ENCODE measurements at places on chromosomes 5 and 9.

DNA sequence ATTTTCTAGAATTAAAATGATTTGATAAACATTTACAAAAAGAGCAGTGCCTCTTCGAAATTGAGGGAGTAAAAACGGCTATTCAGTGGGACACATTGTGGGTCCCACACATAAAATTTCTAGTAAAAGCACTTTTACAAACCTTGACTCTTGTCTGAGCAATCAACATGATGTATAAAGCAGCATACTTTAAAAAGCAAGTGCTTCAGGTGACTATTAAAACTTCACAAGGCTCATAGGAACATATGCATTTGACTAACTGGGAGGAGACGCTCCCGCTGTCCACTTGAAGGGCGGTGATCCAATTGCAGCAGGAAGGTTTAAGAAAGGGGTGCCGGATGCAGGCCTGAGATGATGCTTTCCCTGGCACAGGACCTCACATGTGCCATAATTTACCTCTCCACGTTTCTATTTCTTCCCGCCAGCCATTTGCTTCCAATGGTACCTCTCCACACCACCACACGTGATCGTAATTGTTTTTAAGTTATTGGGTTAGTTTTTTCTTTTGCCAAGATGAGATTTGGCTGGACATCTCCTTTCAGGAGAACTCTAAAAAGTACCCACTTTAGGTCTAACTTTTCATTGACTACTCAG lies 1.8 kb downstream of the MCTP1 start:
- no peak for DNase-seq

- DNase-seq: no peak
Measured at GRCh38 chr5:161851691-161852299, 3.9 kb downstream of the GABRA1 start.

DNA sequence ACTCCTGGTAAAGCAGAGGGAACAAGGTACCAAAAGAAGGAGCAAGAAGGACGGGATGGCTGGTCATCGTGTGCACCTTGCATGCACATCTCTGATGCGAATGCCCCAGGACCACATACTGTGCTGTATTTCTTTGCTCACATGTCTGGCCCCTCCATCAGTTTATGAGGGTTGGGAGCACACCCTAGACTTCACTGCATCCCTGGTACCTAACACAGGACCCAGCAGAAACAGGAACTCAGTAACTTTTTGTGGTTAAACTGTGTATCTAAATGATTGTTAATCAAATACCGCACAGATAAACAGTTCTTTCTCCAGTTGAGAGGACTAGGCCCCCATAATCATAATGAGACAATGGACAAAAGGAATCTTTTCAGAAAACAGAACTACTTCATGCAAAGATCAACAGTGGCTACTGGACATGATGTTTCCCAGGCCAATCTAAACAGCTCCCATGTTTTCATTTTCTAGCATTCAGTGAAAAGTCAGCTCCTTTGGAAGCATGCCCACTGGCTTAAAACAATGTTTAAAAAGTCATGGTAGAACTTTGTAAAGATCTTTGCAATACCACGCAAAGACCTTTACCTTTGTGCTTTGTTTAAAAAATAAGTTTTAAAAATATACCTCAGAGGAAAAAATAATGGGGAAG lies 55.5 kb upstream of the IFNK start:
- DNase-seq: no peak

DNA sequence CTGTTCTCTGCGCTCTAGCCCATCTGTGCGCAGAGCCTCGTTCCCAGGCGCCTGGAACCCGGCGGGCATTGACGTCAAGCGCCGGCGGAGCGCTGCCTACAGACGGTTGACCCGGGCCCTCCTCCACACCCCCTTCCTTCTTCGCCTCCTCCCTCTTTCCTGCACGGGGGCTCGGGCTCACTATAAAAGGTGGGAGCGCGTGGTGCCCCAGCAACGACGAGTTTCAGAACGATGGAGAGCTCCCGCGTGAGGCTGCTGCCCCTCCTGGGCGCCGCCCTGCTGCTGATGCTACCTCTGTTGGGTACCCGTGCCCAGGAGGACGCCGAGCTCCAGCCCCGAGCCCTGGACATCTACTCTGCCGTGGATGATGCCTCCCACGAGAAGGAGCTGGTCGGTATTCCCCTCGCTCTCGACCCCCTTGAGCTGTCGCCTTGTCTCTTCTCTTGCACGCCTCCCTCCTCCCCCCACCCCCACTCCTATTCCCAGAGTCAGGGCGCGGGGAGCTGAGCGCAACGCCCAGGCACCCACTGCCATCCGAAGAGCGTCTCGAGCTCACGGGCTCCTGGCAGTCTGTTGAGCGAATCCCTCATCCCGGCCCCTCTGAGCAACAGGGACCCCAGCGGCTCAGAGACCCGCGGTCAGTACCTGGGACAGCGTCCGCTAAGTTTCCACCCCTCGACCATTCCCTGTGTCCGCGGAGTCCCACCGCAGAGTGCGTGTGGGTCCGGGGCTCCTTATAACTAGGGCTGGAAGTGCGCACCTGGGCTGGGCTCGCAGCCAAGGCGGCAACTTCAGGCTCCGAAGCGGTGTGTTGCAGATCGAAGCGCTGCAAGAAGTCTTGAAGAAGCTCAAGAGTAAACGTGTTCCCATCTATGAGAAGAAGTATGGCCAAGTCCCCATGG lies at the start of gene CARTPT:
TSS of gene CARTPT (plus strand) at position 213 of the 902 bp plus-strand sequence. CDS start at position 232, 19 bp downstream.
- no peak for DNase-seq

DNA sequence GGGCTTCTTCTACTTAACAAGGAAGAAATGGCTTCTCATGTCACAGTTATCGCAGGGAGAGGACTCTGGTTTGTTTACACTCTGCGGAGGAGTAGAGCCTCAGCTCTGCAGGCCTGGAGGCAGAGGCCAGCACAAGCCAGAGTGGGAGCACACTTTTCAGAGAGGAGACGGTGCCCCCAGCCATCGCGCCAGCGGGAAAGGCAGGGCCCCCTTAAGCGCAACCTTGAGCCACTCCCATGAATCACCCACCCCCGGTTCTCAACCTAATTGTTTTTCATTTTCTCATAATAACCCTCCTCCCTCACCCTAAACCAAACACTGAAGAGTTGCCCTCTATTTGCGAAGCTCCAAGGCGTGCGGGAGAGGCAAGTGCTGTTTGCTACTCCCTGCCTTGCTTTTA lies 208.4 kb upstream of the TBCA start:
- no peak for DNase-seq

DNA sequence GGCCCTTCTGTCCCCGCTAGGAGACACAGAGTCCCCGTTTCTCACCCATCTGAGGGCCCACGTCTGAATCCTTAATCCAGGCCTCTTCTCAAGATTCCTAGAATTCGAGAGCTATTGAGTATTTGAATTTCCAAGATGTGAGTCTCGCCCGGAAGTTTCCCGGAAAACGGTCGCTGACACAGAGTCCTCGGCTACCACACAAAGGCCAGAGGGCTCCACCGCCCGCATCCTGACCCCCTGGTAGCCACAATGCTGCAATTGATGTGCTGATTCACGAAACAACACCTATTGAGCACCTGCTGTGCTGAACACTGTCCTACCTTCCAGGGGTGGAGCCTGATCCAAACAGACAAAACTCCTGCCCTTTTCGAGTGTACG lies 670 bp upstream of the FBP1 start:
- no peak for DNase-seq

- no peak for DNase-seq
Measured at GRCh38 chr5:29143266-29143665, 2050.2 kb upstream of the CDH6 start.

DNA sequence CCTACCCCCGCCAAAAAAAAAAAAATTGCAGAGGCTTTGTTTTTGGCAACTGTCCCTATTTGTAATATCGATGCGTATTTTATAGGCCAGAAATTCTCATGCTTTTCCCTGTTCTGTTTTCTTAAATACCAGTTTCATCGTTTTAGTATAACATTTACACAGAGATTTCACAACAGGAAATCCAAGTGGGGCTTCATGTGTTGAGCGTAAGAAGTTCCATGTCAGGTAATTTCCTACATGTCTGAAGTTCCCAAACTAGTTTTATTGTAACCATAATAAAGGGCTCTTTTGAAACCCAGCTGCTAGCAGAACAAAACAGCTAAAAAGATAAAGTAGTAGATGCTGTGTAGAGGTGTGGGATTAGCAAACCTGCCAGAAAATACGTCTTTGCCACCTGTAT lies 4.2 kb downstream of the SMC5 start:
- no peak for DNase-seq

- no peak for DNase-seq
Measured at GRCh38 chr9:118596374-118597015, 772.7 kb downstream of the BRINP1 start.

DNA sequence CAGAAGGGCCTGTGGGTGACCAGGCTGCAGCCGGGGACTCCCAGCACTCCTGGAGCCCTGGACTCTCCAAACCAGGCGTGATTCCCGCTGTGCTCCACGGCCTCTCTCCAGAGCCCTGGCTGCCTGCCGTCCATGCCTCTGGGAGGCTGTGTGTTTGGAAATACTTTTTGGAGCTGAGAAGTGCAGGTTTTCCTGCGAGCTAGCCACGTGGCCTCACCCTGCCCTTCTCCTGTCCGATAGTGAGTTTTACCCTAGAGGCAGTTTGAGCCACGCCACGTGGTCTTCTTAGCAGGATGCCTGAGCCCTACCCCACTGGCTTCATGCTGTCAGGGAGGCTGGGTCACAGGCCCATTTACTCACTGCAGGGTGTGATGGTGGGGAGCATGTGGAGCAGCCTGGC lies 71.3 kb downstream of the COL5A1 start:
- DNase-seq: no peak

- DNase-seq: peak; percentile 6
Measured at GRCh38 chr5:40071870-40072269, 607.8 kb upstream of the PTGER4 start.

DNA sequence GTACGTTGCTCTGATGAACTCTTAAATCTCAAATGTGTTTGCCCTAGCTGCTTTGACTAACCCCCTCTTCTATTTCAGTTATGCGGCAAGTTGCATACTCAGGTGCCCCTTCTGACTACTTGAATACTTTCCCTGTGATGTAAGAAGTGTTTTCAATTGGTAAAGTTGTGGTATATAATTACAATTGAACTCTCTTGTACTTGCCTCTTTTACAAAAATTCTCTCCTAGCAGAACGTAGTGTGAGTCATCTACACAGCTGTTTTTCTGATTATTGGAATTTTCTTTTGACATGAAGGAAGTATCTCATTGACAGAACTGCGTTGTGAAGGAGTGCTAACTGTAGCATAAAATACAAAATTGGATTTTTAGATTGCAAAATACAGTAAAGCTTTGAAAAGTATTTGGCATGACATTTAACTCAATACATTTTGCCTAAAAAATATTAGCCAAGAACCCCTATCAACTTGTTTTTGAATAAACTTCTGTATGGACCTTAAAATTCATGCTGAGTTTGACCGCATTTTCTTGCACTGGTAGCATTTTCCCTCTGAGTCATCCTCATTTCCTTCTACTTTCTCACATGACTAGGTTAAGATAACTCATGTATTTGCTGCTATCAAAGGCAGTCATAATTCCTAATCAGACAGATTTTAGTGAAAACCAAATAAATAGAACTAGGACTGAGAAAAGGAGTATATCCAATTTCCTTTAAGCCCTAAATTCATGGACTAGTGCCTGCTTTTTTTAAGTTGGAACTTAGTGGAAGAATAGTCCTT lies 6.3 kb downstream of the CRHBP start:
- DNase-seq: peak; percentile 21

DNA sequence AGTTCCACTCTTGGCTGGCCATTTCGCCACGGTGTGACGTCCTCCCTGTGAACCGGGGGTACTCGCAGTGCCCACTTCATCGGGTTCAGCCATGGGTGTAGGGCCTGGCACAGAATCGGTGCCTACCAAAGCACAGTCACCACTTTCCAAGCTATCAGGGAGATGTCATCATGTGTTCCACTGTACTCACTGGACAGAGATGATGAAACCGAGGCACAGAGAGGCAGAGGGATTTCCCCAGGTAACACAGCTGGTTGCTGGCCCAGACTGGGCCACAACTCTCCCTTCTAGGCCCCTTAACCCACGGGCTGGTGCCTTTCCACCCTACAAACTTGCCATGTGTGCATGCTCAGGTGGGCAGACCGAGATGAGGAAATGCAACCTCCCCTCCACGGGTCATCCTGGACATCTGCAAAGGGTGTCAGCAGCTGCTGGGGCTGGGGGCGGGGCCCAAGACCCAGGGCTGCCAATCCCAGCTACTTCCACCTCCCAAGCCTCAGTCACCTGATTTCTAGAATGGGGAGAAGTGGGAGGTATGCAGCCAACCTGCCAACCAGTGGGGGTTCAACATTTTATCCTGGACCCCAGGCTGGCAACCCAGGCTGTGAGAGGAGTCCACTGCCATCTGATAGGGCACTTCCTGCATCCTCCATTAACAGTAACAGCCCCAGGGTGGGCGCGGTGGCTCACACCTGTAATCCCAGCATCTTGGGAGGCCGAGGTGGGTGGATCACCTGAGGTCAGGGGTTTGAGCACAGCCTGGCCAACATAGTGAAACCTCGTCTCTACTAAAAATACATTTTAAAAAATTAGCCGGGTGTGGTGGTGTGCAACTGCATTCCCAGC lies 893 bp upstream of the SH2D3C start:
- no peak for DNase-seq

GRCh38 chr9:38108326-38108725 lies 39.3 kb upstream of the SHB start:
- no peak for DNase-seq

DNA sequence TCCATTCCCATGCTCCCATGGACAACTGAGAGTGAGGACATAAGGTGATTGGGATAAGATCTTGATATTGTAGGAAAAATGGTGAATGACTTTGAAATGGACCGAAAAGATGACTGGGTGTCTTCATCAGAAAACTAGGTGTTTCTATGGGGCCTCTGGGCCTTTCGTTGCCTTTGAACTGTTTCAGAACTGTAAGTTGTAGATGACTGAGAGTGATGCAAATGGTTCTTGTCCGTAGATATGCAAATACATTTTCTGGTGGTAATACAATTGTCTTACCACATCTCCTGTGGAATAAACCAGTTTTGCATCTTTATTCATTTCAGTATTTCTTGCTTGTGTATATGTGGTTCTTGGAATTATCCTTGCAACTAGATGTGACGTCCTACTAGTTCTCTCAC lies 16.0 kb upstream of the TEX48 start:
- DNase-seq: no peak

- DNase-seq: no peak
Measured at GRCh38 chr9:76667521-76667957, 96.7 kb upstream of the PCA3 start.

DNA sequence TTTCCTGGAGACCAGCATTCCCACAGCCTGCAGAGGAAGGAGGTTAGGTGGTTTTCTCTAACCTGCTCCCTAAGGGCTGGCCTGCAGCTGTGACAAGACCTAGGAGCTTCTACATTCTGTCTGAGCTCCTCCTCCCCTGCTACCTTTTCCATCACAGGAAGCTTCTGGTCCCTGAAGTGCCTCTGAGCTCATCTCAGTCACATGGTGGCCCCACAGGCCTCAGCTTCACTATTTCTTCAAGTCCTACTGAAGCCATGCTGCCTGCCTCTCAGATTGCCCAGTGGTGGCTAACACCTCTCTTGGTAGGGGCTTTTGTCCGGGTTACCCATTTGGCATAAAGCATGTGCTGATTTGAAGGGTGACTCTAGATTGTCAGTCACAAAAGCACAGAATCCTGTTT lies 259.4 kb downstream of the CRB2 start:
- no peak for DNase-seq

DNA sequence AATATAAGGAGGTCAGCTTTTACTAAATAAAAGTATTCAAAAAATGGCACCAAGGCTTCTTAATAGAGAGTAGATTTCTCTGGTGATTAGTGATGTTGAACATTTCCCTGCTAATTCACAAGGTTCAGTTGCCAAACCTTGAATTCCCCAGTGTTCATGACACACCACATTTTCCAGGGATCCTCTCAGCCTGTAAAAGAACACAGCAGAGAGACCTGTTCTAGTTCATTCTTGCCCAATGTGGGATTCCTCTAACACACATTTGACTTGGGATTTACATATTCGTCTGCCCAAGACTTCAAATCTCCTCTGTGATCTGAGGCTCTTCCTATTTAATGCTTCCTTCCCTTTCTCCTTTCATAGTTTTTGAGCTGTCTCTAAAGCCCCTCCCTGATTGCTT lies 273.2 kb upstream of the CDH9 start:
- no peak for DNase-seq
